ENCODE measurements at places on chromosomes 11 and 22.

- DNase-seq = no peak
Measured at GRCh38 chr22:49614966-49615965, 212.4 kb downstream of the BRD1 start.

DNA sequence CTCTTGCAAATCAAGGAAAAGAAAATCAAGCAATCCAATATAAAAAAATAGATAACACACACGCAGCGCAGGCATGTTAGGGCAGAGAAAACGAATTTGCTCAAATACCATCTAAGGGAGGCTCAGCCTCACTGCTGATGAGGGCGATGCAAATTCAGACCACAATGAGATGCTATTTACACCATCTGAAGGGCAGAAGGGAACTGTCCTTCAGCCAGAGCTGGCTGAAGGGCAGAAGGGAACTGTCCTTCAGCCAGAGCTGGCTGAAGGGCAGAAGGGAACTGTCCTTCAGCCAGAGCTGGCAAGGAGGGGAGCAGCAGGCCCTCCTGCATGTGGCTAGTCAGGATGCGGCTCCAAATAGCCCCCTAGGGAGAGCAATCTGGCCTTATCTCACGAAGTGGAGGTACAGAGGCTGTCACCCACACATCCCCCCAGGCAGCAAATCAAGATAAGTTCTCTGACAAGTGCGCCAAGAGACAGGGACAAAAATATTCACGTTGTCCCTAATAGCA lies 7.6 kb upstream of the SLC39A13 start:
- DNase-seq = no peak

DNA sequence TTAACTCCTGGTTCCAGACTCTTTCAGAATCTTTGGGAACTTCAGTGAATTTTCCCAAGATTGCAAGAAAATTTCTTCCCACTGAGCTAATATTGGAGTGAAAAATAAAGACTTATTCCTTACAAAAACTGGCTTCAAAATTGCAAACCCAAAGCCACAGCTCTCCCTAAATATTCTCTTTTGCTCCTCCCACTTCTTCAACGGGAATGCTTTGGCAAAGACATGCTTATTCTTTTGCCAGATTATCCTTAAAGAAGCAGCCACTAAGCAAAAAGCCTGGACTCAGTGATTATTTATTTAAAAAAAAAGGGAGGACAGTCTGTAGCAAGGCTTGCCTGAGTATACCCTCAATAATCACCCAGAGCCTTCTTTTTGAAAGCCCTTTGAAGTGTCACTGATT lies 902.4 kb upstream of the CCDC90B start:
- no peak for DNase-seq

DNA sequence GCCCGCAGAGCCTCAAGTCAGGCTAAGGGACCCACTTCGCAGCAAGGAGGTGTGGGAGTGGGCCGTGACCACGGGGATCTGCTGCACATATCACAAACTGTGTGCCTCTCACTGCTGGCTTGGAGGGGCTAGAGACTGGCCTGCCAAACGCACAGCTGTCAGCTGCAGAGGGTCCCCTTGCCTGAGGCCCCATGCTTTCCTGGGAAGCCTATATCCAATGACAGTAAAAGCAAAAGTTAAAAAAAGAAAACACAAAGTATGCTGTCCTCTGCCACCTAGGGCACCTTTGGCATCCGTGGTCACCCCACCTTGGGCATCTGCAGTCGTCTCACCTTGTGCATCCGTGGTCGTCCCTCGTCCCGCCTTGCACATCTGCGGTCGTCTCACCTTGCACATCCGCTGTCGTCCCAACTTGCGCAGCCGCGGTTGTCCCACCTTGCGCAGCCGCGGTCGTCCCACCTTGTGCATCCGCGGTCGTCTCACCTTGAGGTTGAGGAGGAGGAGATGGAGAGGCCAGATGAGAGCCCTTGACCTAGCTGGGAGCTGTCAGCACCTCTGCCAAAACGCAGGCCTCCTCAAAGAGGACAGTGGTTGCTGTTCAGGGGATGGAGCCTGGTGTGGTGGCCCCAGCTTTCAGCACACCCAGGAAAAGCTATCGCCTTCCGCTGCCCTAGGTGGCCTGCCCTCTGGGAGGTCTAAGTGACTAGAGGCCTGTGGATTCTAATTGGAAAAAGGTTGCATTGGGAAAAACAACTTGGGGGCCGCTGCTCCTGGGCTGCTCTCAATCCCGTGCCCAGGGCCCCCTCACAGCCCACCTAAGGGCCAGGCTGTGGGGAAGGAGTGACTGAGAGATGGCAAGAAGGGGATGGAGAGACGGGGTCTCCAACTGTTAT lies 90.5 kb downstream of the MYEOV start:
- no peak for DNase-seq

DNA sequence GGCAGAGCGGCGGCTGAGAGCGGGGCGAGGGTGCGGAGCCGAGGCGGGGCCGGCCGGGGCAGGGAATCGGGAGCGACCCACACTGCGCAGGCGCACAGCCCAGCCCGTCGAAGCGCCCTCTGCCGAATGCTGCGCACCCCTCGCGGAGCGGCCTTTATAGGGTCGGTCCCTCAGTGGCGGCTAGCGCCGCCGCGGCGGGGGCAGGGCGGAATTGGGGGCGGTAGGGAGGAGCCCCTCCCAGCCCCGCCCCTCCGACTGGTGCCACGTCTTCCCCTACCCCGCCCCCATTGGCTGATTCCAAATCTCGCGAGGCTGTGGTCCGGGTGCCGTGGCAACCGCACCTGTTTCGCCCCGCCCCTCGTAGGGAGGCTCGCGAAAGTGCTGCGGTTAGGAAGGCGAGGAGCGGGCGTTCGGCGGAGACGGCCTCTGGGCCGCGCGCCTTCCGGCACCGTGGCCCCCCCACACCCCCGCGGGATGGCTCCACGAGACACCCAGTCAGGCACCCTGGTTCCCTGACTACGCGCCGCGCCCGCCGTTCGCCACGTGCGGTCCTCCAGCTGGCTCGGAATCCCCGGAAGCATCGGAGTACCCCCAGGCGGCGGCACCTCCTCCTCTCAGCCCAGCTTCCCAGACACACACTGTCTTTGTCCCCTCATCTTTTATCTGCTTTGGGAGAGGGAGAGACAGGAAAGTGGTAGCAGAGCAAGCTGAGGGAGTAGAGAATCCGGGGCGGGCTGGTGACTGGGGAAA lies at the start of gene EHD1:
EHD1 (minus strand) TSS at position 128 of the 750 bp plus-strand sequence. CDS start 157 bp downstream, outside the sequence.
- DNase-seq = peak; percentile 99

GRCh38 chr11:27385245-27385644 lies 22.2 kb upstream of the CCDC34 start:
- no peak for DNase-seq

DNA sequence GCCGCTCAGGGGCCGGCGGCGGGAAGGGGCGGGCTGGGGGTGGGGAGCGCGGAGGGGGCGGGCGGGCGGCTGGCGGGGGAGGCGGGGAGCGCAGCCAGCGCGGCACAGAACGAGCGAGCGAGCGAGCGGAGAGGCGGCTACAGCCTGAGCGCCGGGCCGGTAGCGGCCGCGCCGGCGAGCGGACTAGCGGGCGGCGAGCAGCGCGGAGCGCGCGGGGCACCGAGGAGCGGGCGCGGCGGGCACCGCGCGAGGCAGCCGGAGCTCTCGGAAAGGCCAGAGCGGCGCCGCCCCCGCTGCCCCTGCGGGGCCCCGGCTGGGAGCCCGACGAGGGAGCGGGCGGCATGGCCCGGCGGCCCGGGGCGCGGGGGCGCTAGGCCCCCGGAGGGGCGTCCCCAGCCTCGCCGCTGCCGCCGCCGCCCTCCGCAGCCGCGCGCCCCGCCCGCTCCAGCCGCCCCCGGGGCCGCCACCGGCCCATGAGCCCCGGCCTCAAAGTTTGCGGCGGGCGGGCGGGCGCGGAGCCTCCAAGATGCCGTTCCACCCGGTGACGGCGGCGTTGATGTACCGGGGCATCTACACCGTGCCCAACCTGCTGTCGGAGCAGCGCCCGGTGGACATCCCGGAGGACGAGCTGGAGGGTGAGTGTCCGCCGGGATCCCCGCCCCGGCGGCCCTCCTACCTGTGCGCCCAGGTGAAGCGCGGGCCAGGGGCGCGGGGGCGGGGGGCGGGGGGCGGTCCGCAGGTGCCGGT lies at the start of gene CABP7:
CABP7 (plus strand) TSS at position 105 of the 747 bp plus-strand sequence; CDS start at position 527, 422 bp downstream.
- DNase-seq = peak; percentile 42

DNA sequence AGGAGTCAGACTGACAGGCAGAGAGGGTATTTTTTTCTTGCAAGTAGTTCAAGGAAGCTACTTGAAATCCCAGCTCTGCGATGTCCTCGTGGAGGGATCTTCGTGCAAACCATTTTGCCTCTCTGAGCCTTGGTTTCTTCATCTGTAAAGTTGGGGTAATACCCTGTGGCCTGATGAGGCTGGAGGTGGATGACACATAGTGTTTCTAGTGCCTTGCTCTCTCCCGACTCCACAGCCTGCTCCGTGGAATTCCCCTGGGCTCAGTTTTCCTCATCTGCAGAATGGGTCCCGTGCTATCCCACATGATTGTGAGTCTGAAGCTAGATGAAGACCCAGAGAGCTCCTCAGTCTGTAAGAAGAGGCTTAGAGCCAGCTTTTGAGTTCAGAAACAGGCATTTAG lies 32.7 kb downstream of the DAGLA start:
- no peak for DNase-seq

DNA sequence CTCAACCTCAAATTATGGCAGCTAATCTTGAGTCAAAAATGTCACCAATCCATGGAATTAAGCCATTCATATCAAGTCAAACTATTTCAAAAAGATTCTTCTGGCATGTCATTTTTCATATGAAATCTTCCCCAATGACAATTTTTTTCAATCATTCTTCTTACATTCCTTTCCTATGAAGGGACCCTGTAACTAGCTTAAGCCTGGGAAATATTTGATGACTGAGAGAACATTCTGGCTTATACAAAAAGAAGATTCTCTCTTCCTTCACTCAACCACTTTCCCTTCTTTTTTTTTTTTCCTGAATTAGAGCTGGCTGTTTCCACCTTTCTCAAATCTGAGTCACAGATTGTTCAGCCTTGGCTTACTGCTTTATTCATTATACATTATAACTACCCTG lies 903.7 kb downstream of the FAM181B start:
- no peak for DNase-seq

- DNase-seq = no peak
Measured at GRCh38 chr22:46829117-46829891, 66.9 kb downstream of the TBC1D22A start.

DNA sequence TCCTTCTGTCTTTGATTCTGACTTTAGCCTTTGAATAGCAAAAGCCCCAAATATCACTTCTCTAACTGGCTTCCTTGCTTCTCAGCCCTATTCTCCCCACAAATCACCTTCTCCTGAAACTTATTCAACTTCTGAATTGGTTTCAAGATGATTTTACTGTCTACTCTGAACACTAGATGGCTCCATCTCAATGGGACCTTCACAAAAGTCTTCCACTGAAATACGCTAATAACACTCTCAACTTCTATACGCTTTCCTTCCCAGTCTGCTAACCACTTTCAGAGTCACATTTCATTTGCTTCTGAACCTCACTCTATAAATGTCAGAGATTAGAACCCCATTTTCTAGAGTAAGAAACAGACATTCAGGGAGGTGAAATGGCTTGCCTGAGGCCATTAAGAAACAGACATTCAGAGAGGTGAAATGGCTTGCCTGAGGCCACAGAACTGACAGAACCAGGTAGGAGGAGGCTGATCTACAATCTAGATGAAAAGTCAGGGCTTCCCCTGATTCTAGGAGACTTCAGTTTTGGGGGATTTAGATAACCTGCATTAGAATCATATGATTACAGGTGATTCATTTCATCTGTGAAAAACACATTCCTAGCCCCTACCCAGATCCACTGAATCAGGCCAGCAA lies 20.6 kb downstream of the MORC2 start:
- DNase-seq = peak; percentile 48

GRCh38 chr11:61771985-61772455 lies 19.6 kb downstream of the MYRF start:
- DNase-seq = peak; percentile 68

DNA sequence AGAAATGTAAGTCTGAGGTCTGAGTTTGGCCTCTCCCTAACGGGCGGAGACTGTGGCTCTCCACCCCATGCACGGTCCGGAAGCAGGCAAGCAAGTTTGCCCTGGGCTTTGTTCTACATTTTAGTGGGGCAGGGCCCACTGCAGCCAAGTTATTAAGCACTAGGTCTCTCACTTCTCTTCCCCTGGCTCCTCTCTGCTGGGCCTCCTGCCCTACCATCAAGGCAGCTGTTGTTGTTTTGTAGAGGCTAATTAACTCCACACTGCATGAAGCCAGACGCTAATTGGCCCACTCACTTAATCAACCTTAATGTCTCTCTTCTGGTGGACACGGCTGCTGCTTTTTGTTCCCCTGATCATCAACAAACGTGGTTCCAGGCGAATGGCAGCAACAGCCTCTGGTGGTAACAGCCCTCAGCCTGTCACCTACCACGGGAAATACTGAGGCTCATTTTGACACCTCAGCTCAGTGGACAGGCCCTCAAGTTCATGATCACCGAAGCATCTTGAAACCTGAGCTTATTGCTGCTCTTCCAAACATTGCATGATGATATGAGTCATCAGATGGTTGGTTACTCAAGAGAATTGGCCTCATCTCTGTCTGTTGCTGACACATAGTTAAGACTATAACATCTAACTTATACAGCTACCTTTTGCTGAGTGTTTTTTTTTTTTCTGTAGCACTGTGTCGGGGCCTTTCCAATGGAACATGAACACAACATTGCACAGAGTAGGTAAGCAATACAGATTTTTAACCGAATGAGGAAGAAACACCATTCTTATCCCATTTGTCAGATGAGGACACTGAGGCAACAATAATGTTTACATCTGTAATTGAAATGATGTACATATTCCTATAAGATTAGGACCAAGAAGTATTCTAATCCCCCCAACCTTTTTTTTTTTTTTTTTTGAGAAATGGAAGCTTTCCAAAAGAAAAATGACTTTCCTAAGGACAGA lies 20.8 kb upstream of the LMO2 start:
- no peak for DNase-seq

- no peak for DNase-seq
Measured at GRCh38 chr11:58494101-58494500, 13.8 kb downstream of the OR5B21 start.

DNA sequence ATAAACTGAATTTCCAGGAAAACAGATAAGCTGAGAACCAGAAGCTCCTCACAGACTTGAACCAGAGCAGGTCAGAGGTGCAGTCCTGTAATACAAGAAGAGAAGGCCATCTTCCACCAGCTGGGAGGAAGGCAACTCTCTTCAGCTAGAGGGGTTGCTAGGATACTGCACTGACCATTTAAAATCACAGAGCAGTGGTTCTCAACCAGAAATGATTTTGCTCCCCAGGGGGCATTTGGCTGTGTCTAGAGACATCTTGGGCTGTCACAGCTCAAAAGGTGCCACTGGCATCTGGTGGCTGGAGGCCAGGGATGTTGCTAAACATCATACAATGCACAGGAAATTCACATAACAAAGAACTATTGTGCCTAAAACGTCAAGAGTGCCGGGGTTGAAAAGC lies 17.2 kb downstream of the OPCML start:
- DNase-seq = no peak

GRCh38 chr22:22060200-22061084 lies 77.9 kb upstream of the TOP3B start:
- DNase-seq = peak; percentile 88

- DNase-seq = no peak
Measured at GRCh38 chr11:116329354-116330090, 443.3 kb downstream of the BUD13 start.

- no peak for DNase-seq
Measured at GRCh38 chr11:72111300-72112142, 974 bp downstream of the ANAPC15 start.

GRCh38 chr11:27100534-27100933 lies 59.9 kb downstream of the BBOX1 start:
- no peak for DNase-seq

- no peak for DNase-seq
Measured at GRCh38 chr11:33919645-33920044, 27.8 kb upstream of the LMO2 start.

- no peak for DNase-seq
Measured at GRCh38 chr22:50568626-50569025, 5.9 kb upstream of the SYCE3 start.

GRCh38 chr11:116614306-116615210 lies 158.2 kb downstream of the BUD13 start:
- no peak for DNase-seq
